Effector memory CD4-positive, alpha-beta T cell (primary cell): ENCODE measurements at places on chromosomes 16 and 17.

DNA sequence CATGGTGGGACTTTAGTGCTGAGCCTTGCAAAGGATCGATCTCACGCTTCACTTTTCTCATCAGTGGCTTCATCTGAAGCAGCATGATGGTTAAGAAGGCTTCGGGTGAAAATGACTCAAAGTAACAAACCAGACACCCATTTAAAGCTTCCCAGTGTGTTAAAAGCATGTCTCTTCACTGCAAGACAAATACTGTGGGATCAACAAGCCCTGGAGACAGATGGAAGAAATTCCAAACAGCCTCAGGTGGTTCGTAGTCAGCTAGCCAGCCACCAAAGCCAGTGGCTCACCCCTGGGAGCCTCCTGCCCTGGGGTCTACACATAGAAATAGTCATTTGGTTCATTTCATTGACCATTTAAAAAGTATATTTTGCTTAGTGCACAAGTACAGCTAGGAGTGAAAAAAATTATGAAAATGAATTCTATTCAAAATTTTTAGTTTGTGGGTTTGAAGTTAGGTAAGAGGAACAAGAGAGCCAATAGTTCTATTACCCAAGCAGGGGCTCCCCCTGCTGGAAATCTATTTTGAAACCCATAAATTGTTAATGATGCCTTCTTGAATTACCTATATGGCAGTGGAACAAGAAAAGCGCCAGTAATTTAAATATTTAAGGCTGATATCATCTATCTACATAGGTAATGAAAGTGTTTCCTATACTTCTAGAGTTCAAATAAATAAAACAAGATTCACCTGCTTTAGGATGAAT is 51.6 kb downstream of the PMP22 start:
- no peak for DNase-seq

DNA sequence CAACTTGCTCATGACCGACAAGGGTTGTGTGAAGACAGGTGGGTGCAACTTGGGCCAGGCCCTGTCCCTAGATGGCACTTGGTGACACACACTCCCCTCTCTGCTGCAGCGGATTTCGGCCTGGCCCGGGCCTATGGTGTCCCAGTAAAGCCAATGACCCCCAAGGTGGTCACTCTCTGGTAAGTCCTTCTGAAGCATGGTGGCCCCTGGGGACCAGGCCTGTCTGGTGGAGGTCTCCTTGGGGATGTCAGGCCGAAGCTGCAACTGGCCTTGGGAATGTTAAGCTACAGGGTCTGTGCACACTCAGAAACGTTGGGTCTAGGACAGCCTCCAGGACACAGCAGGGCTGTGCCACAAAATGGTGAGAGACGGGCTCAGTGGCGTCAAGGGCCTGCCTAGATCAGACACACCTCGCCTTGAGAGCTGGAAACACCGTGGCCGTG is 6.8 kb downstream of the CDK10 start:
- no peak for DNase-seq

GRCh38 chr17:77444984-77445759 is 304.4 kb downstream of the SEC14L1 start:
- DNase-seq, result peak; percentile 78

GRCh38 chr17:18016426-18016825 is 22.5 kb downstream of the ATPAF2 start:
- DNase-seq, result no peak

DNA sequence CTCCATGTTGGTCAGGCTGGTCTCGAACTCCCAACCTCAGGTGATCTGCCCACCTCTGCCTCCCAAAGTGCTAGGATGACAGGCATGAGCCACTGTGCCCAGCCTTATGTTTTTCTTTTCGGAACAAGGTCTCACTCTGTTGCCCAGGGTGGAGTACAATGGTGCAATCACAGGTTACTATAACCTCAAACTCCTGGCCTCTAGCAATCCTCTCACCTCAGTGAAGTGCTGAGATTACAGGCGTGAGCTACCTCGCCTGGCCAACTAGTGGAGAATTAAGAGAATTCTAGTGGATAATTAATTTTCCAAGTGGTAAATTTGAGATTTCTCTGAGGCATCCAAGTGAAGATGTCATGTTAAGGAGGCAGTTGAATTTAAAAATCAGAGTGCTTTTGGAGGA is 2.9 kb upstream of the FBXO47 start:
- DNase-seq, result no peak

- DNase-seq, result no peak
Observed at GRCh38 chr16:10667239-10667638, 27.5 kb downstream of the TEKT5 start.

GRCh38 chr17:15436473-15437302 is 30.7 kb downstream of the CDRT4 start:
- DNase-seq, result no peak
